GOT3 (cell line): ENCODE measurements at places on chromosomes 5 and 9.

DNA sequence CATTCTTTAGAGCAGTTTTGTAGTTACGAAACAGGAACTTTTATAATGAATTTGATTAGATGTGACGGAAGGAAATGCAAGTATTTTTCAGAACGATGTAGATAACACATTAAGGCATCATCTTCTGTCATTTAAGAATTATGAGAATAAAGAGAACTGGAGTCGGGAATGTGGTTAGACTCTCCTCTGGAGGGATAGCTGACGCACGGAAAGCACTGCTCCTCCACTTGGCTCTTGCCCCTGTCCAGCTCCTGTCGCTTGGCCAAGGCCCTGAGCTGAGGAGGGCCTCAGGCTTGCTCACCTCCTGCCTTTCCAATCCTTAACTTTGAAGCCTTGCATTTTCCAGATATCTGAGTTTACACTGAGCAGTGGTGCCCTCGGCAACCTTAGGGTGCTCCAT is 60.5 kb downstream of the MAP1B start:
- no peak for DNase-seq

GRCh38 chr5:179123109-179123426 is 62.9 kb downstream of the ZNF354C start:
- no peak for DNase-seq

- DNase-seq = no peak
Observed at GRCh38 chr9:134617836-134618162, 23.8 kb upstream of the COL5A1 start.

DNA sequence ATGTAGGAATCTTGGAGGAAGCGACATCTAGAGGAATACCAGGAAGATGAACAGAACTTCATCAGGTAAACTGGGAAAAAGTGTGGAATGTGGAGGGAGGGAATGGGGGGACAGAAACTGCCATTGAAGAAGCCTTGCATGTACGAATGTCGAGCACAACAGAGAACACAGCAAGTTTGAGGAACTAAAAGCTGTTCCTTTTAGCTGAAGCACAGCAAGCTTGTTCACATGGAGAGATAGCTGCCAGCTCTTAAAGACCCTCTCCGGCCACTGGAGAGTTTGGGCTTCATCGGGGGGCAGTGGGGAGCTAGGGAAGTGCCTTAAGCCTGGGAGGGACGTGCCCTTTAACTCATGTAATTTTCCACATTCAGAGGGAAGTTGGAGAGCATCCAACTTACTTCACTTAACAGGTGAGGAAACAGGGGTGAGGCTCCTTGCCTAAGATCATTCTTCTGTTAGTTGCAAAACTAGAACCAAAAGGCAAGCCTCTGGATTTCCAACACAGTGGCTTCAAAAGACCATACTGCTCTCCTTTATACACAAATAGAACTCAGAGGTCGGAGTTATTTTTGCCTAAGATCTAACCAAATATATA is 2.3 kb upstream of the CYFIP2 start:
- DNase-seq = no peak

- no peak for DNase-seq
Observed at GRCh38 chr5:89015409-89015808, 132.4 kb upstream of the MEF2C start.

DNA sequence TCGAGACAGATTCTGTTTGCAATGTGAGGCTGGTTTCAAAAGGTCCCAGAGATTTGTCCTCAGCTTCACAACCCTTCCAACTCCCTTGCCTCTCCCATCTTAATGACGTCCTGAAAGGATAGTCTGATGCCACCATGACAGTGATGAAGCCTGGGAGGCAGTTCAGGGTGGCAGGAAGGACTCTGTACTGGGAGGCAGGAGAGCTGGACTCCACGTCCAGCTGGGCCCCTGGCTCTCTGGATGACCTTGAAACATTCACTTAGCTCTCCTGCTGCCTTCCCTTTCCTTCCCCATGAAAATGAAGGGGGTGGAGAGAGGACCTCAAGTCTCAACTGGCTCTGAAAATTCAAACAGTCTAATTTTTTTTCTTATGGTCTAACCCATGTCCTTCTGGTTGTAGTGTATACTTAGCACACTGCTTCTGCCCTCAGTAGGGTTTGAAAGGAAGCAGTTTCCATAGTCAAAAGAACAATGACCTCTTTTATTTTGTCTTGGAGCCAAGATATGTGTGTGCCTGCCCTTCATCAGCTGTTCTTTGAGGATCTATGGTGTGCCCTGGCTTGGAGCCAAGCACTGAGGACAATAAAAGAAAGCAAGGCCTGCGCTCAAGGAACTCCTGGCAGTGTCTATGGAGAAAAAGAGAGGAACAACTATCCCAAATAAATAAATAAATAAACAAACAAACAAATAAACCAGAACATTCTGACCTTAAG is 188.3 kb downstream of the GRIA1 start:
- no peak for DNase-seq

GRCh38 chr5:161547738-161548486 is 1.4 kb upstream of the GABRB2 start:
- DNase-seq = no peak
